ENCODE measurements at places on chromosomes 4 and X. TPM values are rescaled to one million over a fixed set of nuclear protein-coding genes. Genes with fewer than 3 reads are reported as not detected.

HTR2C gene
- not detected for total RNA-seq

PRDM5 gene
- total RNA-seq: 6.9 TPM

SERTM2 gene
- total RNA-seq: not detected

G3BP2 gene
- 166 TPM for total RNA-seq

PDS5A gene
- total RNA-seq: 53.5 TPM

SPANXN4 gene
- total RNA-seq: not detected

GPR82 gene
- total RNA-seq: not detected

CT45A7 gene
- total RNA-seq: not detected

DRD5 gene
- not detected for total RNA-seq

FAM114A1 gene
- 122 TPM for total RNA-seq

STOX2 gene
- total RNA-seq: 1.1 TPM

MAGEA11 gene
- not detected for total RNA-seq

WNK3 gene
- 1.1 TPM for total RNA-seq

FOXP3 gene
- total RNA-seq: not detected

TAF7L gene
- total RNA-seq: 1.7 TPM

SCRG1 gene
- not detected for total RNA-seq

S100G gene
- total RNA-seq: not detected

ARHGEF6 gene
- total RNA-seq: 11.6 TPM

QRFPR gene
- not detected for total RNA-seq

TEX13C gene
- total RNA-seq: not detected

ATP8A1 gene
- total RNA-seq: 9.7 TPM

CDKN2AIP gene
- total RNA-seq: 11.7 TPM

ZNF674 gene
- 6.1 TPM for total RNA-seq

SAGE1 gene
- total RNA-seq: not detected

RAB39B gene
- 0.05 TPM for total RNA-seq

MAGEA8 gene
- not detected for total RNA-seq

PDE5A gene
- 3.4 TPM for total RNA-seq

DMP1 gene
- not detected for total RNA-seq

CXCL8 gene
- 322 TPM for total RNA-seq
